CD4-positive, alpha-beta T cell treated with Interleukin-17A for 1 hour (primary cell): ENCODE measurements at places on chromosomes 1 and 21.

- DNase-seq: no peak
Measured at GRCh38 chr1:27789540-27790041, 16.6 kb downstream of the STX12 start.

DNA sequence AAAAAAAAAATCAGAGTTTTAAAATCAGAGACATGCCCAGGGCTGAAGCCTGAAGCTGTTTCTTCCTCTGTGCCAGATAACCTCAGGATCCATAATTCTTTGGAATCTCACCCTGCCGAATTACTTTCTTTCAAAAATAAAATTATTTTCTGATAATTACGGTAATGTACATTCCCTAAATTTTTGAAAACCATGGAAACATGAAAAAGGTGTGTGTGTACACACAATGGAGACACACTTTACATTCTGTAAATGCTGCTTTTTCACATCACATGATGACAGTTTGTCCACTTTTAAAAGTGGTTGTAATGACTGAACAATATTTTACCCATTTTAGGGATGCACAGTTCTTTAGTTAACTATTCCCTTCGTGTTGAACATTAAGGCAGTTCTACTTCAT is 21.5 kb downstream of the CRCT1 start:
- no peak for DNase-seq

DNA sequence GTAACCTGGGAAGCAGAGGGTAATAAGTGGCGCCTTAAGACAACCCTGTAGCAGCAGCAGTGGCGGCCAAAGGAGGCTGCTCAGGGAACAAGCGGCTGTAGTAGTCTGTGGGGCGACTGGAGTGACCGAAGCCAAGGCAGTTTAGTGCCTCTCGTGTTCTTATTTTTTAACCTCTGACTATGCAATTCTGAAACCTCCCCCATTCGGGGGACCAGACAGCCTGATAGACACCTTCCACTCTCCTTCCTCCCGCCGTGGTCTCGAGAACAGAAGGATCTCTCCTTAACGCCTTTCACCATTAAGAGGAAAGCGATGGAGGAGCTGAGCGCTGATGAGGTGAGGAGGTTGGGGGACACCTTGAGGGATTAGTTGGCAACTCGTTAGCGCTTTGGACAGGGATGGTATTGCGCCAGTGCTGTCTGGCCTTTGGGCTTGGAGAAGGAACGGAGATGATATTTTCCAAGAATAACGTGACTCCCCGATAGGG is 644 bp downstream of the UBE4B start:
- no peak for DNase-seq

GRCh38 chr21:31366825-31367224 is 22.8 kb upstream of the TIAM1 start:
- DNase-seq: no peak

- DNase-seq: peak; percentile 42
Measured at GRCh38 chr21:46093668-46094400, 4.1 kb upstream of the COL6A2 start.

GRCh38 chr1:234069760-234070159 is 165.3 kb downstream of the SLC35F3 start:
- no peak for DNase-seq

DNA sequence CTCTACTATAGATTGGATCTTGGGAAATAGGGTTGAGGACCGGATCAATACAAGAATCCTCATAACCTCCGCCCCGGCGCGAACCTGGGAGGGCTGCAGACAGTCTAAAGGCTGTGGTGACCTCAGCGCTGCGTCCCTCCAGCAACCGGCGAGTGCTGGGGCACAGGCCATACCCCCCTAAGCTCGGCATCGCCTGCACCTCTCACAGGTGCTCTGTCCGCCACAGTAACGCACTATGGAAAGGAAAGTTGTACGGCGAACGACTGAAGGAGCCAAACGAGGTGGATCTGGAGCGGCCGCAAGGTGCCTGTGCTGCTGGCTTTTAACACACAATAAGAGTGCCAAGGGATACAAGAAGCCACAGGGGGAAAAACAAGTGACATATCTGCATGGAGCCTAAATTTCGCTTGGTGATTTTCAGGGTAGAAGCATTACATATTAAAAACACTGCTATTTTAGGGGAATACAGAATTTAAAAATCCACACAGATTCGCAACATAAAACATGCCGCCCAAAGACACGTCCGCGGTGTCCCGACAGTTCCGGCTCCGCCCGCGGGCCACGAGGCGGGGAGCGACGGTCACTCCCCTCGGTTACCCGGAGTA is 1.4 kb upstream of the RBM15 start:
- no peak for DNase-seq

- DNase-seq: no peak
Measured at GRCh38 chr1:186183970-186184628, 191.0 kb downstream of the TPR start.

GRCh38 chr1:5370311-5370710 is 621.9 kb downstream of the NPHP4 start:
- DNase-seq: peak; percentile 29

DNA sequence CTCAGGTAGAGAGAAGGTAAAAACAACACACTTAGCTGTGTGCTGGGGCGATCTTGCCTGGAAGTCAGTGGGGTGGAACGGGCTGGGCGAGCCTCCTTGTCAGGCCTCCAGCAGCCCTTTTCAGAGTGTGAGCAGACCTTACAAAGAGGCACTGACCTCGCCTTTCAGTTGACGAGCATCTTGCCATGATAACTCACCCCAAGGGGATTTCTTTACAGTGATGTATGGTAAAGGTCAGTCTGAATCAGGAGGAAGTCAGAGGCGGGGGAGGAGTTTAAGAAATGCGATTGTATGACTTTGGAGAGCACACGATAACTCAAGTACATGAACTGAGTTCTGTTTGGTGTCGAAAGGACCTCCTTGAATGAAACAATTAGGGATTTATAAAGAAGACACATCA is 326.5 kb upstream of the PROX1 start:
- DNase-seq: no peak

- no peak for DNase-seq
Measured at GRCh38 chr1:5970610-5971273, 21.5 kb downstream of the NPHP4 start.

- no peak for DNase-seq
Measured at GRCh38 chr1:177779166-177779965, 190.5 kb downstream of the SEC16B start.

DNA sequence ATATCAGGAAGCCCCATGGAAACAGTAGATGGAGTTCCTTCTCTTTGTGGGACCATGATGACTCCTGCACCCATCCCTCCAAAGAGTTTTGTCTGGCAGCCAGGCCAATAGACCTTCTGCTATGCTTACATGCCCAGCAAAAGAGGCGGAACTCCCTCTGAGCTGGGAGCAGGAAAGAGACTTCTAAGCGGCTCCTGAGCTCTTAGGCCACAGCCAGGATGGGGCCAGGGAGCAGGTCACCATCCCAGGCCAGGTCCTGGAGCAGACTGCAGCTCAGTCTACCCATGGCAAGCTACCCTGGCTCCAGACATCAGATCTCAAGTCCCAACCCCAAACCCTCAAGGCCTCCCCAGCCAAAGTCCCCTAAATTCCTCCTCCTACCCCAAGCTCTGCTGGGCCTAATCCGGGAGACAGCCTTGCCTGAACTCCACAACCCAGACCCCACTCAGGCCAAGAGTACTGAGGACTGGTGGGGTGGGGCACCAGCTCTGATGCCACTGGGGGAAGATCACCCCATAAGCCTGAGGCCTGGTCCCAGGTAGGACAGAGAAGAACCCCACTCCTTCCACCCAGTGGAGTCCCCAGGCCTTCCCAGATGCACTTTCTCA is 387.9 kb downstream of the MATN1 start:
- DNase-seq: no peak

DNA sequence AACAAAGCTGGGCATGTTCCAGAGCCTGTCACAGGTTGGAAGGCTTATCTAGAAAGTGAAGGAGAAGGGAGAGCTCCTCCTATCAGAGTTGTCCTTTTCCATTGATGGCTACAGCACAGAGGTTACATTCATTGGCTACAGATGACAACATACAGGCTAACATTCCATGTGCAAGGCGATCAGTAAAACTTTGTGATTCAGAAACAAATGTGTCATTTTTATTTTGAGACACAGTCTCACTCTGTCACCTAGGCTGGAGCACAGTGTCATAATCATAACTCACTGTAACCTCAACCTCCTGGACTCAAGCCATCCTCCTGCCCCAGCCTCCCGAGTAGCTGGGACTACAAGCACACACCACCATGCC is 32.6 kb downstream of the TRIM67 start:
- DNase-seq: no peak

DNA sequence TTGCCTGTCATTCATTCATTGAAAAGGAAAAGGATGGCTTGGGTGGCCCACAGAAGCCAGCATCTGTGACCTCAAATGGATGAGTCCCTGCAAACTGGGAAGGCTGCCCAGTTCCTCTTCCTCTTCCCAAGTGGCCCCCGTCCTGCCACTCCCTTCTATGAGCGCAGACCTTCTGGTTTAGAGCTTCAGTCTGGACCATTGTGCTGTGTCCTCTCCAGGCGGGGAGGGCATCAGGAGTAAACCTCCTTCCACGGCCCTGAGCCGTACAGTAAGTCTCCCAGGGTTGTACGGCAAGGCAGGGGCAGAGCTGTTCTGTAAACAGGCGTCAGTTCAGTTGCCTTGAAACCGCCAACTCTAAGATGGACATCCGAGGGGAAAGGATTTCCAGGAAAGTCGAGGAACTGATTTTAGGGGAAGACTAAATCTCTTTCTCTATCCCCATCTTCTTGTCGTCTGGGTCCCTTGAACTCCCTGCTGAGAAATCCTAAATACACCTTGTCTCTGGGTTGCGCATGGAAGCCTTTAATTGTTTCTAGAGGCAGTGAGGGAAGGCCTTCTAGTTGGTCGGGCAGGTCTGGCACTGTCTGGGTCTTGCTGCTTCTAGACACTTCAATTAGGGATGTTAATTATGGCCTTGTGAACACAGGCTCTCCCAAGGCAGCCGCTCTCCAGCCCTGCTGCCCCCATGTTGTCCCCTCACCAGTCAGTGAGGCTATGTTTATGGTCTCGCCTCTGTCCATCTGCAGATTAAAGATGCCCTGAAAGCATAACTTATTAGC is 22.1 kb downstream of the SOX13 start:
- no peak for DNase-seq

DNA sequence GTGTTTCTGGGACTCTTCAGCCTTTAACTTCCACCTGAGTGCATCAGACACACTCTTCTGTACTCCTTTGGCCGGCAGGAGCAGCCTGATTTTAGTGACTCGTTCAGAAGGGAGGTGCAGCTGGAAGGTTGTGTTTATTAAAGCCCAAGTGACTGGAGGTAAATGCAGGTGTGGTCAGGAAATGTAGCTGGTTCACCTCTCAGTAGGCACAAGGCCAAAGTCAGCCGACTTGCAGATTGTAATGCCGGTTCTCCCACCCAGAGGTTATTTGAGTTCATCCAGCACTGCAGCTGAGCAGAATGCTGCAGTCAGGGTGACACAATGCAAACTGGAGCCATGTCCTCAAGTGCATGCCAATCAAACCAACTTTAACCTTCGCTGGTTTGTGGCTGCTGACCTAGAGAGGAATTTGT is 91.5 kb downstream of the SPATA46 start:
- no peak for DNase-seq

DNA sequence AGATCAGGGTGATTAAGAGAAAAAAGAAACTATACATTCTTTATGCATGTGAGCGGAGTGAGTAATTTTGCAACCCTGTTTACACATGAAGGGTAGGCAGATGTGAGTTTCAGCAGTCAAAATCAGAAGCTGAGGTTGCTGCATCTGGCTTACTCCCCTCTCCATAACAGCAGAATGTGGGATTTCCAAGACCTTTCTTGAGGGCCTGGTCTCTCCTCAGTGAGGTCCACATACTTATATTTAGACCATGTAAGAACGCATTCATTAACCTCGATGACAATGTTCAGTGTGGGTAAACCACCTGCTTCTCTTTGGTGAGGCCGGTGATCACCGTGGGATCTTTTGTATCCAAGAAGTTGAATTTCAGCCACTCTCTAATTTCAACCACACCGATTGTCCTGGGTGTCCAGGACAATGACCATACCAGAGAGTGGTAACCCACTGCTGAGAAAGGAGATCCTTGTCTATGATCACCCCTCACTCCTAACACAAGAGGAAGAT is 18.7 kb upstream of the RAP1A start:
- DNase-seq: no peak

DNA sequence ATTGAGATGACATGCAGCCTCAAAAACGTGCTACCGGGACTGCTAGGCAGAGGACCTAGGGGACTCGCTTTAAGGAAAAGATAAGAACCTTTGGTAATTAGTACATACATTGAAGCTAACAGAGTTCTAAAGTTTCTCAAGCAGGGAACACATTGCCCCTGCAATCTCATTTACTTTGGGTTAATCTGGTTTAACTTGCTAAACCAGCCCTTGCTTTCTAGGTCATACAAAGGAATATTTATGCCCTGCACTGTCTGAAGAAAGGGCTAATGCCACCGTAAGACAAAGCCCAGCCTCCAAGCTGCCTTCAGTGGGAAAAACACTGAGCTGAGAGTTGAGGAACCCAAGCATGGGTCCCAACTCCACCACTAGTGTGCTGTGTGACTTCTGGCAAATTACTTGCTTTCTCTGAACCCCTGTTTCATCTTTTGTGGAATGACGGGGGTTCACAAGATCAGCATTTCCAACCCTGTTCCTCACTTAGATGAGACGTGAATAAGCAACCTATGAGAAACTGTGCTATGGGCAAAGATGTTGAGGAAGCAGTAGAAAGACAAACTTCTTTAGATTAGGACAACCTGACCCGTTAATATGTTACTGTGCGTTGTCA is 66.3 kb downstream of the VWA5B1 start:
- no peak for DNase-seq

DNA sequence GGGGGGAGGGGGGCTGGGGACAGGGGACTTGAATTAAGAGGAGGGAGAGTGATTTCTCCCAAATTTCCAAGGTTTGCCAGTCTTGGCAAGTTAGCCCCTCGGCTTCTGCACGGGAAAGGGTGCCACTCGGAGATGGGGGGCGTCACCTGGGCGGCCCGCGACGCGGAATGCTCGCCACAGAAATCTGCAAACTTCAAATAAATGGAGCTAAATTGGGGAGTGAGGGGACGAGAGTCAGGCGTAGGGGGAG is 885 bp upstream of the SSBP3 start:
- DNase-seq: no peak

DNA sequence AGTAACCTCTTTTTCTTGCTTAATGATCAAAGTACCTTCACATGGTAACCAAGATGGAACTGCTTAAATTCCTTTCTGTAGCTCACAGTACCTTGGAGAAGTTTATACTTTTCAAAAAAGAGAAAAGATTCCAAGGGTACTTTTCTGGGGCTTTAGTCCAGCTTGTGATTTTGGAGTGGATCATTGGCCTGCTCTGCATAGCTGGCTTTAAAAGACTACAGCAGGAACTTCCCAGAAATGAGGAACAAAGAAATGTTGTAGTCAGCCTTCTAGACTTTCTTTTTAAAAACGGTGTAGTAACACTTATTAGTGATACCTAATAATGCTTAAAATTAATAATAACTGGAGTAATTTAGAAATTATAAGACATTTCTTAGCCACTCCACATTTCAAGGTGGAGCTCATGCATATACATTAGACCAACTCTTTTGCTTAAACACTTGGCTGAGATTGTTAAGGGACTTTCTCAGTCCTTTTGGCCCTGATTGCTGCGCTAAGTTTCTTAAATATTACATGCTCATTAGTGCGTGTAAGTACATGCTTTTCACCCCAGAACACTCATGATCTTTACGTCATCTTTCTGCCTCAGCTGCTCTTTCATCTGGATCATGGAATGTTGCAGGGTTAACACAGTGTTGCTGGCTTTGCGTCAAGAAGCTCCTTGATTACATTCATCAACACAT is 57.3 kb downstream of the SDCCAG8 start:
- no peak for DNase-seq

GRCh38 chr1:36457691-36458090 is 6.5 kb downstream of the MRPS15 start:
- peak; percentile 29 for DNase-seq

GRCh38 chr1:212957546-212957945 is 7.2 kb downstream of the VASH2 start:
- DNase-seq: no peak

- no peak for DNase-seq
Measured at GRCh38 chr1:204341380-204341779, 18.3 kb downstream of the PLEKHA6 start.
